ENCODE measurements at places on chromosomes 3 and 15.

DNA sequence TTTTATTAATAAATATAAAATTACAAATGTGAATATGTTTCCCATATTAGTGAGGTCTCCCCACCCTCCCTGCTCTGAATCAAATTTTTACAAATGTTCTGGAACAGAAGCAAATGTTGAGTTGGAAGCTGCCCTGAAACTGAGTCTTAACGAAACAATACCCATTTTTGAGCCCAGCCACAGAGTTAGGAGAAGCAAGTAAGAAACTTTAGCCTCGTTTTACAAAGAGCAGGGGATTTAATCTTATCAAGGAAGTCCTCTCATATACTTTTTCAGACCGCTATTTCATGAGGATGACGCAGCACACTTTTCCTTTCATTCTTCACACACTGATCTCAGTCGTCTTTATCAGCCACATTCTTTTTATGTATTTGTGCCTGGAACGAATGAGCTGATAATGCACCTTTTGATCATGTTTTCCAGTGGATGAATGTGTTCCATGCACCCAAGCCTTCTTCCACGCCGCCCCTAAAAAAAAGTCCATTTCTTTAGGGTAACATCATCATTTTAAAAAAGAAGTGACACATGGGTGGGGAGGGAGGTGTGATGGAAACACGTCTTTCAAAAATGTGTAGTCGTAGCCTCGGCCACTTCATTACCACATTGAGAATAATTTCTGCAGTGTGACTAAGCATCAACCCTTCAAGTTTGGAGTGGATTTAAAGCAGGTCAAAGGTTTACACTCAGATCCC is 48.1 kb downstream of the SETMAR start:
- DNase-seq = no peak

DNA sequence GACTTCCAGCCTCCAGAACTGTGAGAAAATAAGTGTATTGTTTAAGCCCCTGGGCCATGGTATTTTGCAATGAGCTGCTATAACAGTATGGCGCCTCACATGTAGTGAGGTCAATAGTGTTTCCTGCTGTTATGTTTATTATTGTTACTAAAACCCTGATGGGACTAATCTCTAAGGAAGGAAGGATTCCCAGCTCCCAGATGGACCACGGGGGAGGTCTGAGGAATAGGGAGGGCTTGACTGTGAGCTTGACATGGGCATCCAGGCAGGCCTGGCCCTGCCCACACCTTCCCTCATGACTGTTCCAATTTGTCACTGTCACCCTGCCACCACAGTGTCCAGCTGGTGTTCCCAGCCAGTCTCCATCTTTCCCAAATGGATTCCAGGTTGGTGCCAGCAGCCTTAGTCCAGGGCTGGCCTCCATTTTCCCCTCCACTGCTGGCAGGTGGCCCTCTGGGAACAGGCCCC is 14.5 kb upstream of the SLC41A3 start:
- no peak for DNase-seq

GRCh38 chr15:88644741-88645140 is 5.9 kb downstream of the ISG20 start:
- no peak for DNase-seq

- no peak for DNase-seq
These were observed 951 bp downstream of the TARS3 start for GRCh38 chr15:101723171-101723873.

DNA sequence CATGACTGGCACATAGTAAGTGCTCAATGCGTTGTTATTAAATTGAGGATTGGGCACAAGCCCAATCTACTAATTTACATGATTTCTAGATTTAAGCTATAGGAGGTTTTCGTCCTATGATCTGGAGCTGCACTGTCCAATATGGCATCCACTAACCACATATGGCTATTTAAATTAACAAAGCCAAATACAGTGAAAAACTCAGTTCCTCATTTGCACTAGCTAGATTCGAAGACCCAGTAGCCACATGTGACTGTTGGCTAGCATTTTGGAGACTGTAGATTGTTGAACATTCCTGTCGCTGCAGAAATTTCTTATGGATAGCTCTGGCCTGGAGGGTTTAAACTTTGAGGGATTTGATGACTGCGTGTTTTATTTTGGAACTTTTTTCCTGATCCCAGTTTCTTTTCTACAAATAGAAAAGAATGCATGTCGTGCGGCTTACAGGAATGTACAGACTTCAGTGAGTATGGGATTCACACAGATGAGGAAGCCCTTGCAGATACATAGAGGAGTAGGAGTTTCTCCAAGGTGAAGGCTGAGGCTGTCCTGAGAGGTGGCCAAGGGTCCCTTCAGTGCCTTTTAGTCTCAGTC is 82.8 kb downstream of the SLCO3A1 start:
- DNase-seq = no peak

GRCh38 chr3:44910693-44911092 is 36.3 kb downstream of the TGM4 start:
- DNase-seq = no peak

DNA sequence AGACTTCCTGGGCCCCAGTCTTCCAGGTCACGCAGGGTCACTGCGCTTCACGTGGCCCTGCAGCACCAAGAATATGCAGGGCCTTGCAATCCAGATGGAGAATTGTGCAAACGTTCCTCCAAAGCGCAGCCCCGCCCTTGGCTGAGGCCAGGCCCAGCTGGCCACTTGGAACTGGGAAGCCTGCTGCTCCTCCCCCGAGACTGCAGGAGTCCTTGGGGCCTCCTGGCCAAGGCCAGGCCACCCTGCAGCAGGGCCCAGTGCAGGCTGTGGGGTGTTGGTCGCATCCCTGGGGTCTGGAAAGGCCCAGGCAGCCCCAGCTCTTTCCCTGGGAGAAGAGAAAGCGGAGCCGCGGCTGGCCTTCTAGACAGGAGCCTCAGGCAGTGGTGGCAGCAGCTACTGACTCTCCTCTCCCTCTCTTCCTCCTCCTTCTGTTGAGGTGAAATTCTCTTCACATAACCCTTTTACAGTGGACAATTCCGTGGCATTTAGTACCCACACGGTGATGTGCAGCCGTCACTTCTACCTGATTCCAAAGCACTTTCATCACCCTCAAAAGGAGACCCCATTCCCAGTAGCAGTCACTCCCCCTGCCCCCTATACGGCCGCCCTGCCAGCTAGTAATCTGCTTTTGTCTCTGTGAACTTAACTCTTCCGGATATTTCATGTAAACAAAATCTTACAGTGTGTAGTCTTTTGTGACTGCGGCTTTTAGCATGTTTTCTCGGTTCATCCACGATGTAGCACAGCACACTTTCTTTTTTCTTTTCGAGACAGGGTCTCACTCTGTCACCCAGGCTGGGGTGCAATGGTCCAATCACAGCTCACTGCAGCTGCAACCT is 103.9 kb downstream of the TMEM266 start:
- peak; percentile 84 for DNase-seq

Measured in lower lobe of right lung (tissue), 2 donors.